GM23248 (cell line): ENCODE measurements at places on chromosomes 4 and X. TPM values are rescaled to one million over a fixed set of nuclear protein-coding genes. Genes with fewer than 3 reads are reported as not detected.
A peak's percentile ranks its signal among the peaks of the same experiment; 100 is the strongest.

- H3K36me3 ChIP-seq, result no peaks in the 10 kb centered on the region
- no peaks in the 10 kb centered on the region for H3K27me3 ChIP-seq
- H3K27ac ChIP-seq, result peak overlapping the region; percentile 32; the same call in 1 of the 2 replicates
- DNase-seq, result peak; percentile 74
Measured at GRCh38 chrX:113644426-113644825, 803.8 kb upstream of the AMOT start.

GRCh38 chrX:109691277-109691676 is 41.8 kb downstream of the ACSL4 start:
- peak overlapping the region; percentile 60 for H3K4me3 ChIP-seq
- no peaks in the 10 kb centered on the region for H3K27me3 ChIP-seq
- peak; percentile 23 for DNase-seq
- H3K36me3 ChIP-seq, result no peaks in the 10 kb centered on the region

- peak overlapping the region; percentile 42 for H3K27ac ChIP-seq
- H3K36me3 ChIP-seq, result no peaks in the 10 kb centered on the region
- H3K27me3 ChIP-seq, result no peaks in the 10 kb centered on the region
Measured at GRCh38 chr4:10590896-10591295, 93.7 kb downstream of the CLNK start.

- DNase-seq, result no peak
- no peaks in the 10 kb centered on the region for H3K27me3 ChIP-seq
- no peak overlapping the region for H3K4me3 ChIP-seq
- H3K36me3 ChIP-seq, result no peaks in the 10 kb centered on the region
- no peaks in the 10 kb centered on the region for H3K4me1 ChIP-seq
Measured at GRCh38 chr4:166049036-166049435, 176.0 kb downstream of the TLL1 start.

DNA sequence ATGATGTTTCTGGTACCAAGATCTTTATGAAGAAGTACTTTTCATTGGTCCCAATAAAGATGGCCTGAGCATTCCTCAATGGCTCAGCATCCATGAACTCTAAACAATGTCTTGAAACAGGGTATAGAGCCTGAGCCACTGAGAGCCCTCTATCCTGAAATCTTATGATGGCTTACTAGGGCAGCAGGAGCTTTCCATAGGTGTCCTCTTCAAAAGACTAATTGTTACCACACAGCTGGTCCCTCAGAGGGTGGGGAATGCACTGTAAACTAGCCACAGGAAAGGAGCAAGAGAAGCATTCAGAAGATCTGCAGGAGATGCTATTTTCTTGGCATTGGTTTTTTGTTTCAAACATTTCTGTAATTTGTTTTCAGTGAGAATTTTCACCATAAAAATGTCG is 5.6 kb upstream of the BANK1 start:
- DNase-seq, result no peak
- no peaks in the 10 kb centered on the region for H3K36me3 ChIP-seq
- no peaks in the 10 kb centered on the region for H3K4me1 ChIP-seq
- no peak overlapping the region for H3K4me3 ChIP-seq

- peak; percentile 21 for DNase-seq
- H3K36me3 ChIP-seq, result no peaks in the 10 kb centered on the region
- no peak overlapping the region for H3K27ac ChIP-seq
Measured at GRCh38 chrX:80335062-80335830, 85.0 kb upstream of the TENT5D start.

GRCh38 chr4:182680234-182680653 is 236.9 kb downstream of the DCTD start:
- H3K36me3 ChIP-seq, result no peaks in the 10 kb centered on the region
- no peak for DNase-seq
- no peak overlapping the region for H3K27ac ChIP-seq
- H3K4me1 ChIP-seq, result no peaks in the 10 kb centered on the region
- no peak overlapping the region for H3K4me3 ChIP-seq

The CYLC1 gene
- not detected in 2 replicates for total RNA-seq

The MAGED4 gene
- 19.9 and 63.1 TPM in 2 replicates for total RNA-seq

The SUPT20HL2 gene
- not detected in 2 replicates for total RNA-seq

The ANKRD37 gene
- total RNA-seq, result 4.4 and 11.1 TPM in 2 replicates

The FABP2 gene
- not detected in 2 replicates for total RNA-seq

The XKRX gene
- total RNA-seq, result not detected in 2 replicates

The NDST3 gene
- not detected in 2 replicates for total RNA-seq

The PHOX2B gene
- not detected in 2 replicates for total RNA-seq
